Hair follicle dermal papilla cell (primary cell): ENCODE measurements at places on chromosomes 13 and 19. TPM values are rescaled to one million over a fixed set of nuclear protein-coding genes. Genes with fewer than 3 reads are reported as not detected.

The NCCRP1 gene
- not detected in 2 replicates for total RNA-seq

The RNF225 gene
- 0.32 TPM in 1 of 2 replicates, not detected in the other for total RNA-seq

The CCDC9 gene
- total RNA-seq = 9.6 and 13.4 TPM in 2 replicates

The HCN2 gene
- 2.4 and 2.9 TPM in 2 replicates for total RNA-seq

The ZNF534 gene
- total RNA-seq = not detected in 2 replicates

The GRIN3B gene
- 0.85 and 1.5 TPM in 2 replicates for total RNA-seq

The CEACAM3 gene
- total RNA-seq = not detected in 2 replicates

The ZNF99 gene
- not detected in 2 replicates for total RNA-seq

The RASGRP4 gene
- not detected in 2 replicates for total RNA-seq

The WIZ gene
- 15.4 and 17.7 TPM in 2 replicates for total RNA-seq

The ZSCAN18 gene
- total RNA-seq = 59.3 and 61.7 TPM in 2 replicates

The KLF16 gene
- total RNA-seq = 17.5 and 18.0 TPM in 2 replicates

The SHISA2 gene
- total RNA-seq = 0.12 TPM in 1 of 2 replicates, not detected in the other

The PSG3 gene
- not detected in 2 replicates for total RNA-seq

The KIR3DL2 gene
- not detected in 2 replicates for total RNA-seq

The ELSPBP1 gene
- total RNA-seq = not detected in 2 replicates

The NLRP12 gene
- not detected in 2 replicates for total RNA-seq

The KLK4 gene
- total RNA-seq = not detected in 2 replicates

The SSC5D gene
- 48.0 and 60.0 TPM in 2 replicates for total RNA-seq

The STOML3 gene
- total RNA-seq = not detected in 2 replicates

The ZNF66 gene
- total RNA-seq = 0.97 and 3.1 TPM in 2 replicates

The SLC1A6 gene
- not detected in 2 replicates for total RNA-seq
